ENCODE measurements at places on chromosomes 7 and 10.

- no peak for DNase-seq
These were observed 82.5 kb upstream of the GATA3 start for GRCh38 chr10:7971949-7972348.

GRCh38 chr7:50217821-50218281 lies 86.7 kb upstream of the IKZF1 start:
- no peak for DNase-seq

GRCh38 chr10:5944389-5945189 lies 32.8 kb downstream of the IL15RA start:
- DNase-seq = no peak

- no peak for DNase-seq
These were observed 438.9 kb downstream of the DNAJB6 start for GRCh38 chr7:157775560-157776332.

GRCh38 chr10:4981722-4982471 lies 18.7 kb downstream of the AKR1C1 start:
- DNase-seq = no peak

DNA sequence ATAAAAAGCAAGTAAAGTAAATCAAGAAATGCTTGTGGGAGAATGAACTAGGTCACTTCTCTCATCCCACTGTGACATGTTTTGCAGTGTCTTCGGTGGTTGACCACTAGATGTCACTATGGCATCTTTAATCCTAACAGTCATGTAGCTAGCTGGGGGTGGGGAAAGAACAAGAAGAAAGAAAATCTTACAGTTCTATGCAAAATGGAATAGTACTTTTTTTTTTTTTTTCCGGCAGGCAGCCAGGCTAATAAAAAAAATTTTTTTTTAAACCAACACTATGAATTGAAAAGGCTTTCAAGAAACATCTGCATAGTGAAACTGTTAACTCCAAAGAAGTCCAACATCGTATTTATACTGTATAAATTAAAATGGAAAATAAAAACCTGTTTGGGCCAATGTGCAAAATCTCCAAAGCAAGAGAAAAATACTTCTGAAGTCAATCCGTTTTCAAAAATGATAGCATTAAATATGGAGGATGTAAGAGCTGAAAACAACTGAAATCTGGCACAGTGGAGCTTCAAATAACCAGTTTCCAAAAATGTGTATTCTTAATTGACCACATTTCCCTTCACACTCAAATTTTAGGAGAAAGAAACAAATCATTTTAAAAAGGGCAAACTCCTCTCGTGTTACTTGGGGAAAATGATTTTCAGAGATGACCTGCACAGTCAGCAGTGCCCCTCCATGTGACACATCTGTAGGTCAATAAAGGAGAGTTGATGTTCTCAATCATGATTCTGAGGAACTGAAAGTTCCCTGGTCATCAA lies 38.5 kb downstream of the CDK1 start:
- no peak for DNase-seq

DNA sequence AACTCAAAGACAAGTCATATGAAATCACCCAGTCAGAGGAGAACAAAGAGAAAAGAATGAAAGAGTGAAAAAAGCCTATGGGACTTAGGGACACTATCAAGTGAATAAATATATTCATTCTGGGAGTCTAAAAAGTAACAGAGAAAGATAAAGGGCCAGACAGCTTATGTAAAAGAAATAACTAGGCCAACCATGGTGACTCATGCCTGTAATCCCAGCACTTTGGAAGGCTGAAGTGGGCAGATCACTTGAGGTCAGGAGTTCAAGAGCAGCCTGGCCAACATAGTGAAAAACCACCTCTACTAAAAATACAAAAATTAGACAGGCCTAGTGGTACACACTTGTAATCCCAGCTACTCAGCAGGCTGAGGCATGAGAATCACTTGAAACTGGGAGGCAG lies 154.7 kb upstream of the TMEM106B start:
- no peak for DNase-seq

DNA sequence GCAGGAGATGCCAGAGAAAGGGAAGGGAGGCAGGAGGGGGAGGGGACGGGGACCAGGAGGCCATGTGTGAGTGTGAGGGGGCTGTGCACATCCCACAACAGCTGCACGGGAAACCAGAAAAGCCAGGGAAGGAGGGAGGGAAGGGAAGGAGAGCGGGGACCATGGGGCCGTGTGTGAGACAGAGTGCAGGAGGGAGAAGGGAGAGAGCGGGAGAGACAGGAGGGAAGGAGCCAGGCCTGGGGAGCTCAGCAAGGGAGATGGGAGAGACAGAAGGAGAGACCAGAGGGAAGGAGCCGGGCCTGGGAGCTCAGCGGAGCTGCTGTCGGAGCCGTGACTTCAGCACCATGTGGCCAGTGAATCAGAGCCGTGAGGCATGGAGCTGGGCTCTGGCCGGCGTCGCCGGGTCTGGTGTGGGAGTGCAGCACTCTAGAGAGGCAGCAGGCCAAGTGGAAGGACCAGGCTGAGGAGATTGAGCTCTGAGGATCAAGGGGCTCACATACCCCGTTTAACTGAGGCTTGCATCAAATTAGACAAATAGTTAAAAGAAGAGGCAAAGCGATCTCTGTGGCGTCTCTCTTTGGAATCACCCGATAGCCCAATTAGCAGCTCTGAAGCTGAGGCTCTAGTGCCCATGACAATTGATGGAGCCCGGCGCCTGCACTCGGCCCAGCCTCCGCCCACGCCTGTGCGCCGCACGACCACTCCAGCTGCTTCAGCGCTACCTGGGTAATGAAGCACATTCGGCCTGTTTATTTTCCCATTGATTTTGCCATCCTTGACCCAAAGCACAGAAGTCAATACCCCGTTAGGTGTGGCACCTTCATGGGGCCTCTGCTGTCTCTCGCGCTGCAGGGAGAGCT lies 150.4 kb downstream of the MAD1L1 start:
- DNase-seq = no peak

DNA sequence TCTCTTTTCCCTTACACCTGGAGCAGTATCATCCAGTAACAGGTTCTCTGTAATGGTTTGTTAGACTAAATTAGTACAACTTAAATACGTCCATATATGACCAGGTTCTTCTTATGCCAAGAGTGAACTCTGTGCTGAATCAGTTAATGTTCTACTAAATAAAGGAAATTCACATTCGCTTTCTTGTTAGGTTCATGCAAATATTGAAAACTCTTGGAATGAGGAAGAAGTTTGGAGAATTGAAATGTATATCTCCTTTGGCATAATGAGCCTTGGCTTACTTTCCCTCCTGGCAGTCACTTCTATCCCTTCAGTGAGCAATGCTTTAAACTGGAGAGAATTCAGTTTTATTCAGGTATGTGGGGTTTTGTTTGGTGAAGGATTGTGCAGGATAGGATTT lies 15.3 kb upstream of the CFAP69 start:
- no peak for DNase-seq

- no peak for DNase-seq
These were observed 19.9 kb upstream of the CRHR2 start for GRCh38 chr7:30702200-30702599.

DNA sequence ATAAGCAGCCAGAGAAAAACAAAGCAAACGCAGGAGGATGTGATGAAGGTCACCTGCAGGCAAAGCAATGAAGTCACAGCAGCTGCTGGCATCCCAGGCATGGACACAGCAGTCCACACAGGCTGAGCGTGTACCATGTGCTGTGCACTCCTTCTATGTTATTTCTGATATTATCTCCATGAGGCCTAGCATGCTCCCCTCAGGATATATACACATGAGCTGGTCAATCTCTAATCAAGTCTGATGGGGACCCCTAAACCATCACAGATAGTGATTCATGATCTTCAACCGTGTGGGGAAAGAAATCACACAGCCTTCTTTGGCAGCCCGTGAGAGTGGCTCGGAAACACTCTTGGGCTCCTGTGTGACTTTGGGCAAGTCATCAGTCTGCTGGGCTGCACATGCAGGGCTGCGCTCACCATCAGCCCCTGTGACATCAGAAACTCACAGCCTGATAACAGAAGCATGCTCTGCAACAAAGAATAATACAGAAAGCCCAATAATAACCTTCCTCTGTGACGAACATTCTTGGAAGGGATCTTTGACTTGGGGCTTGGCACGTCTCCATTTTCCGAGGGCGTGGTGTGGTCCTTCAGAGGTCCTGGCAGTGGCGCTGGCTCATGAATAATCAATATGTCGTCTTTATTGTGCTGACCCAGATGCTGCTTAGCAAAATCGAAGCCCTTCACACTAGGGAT lies 83.0 kb upstream of the ATP6V0A4 start:
- no peak for DNase-seq

GRCh38 chr10:9910446-9910845 lies 1107.2 kb upstream of the CELF2 start:
- no peak for DNase-seq

DNA sequence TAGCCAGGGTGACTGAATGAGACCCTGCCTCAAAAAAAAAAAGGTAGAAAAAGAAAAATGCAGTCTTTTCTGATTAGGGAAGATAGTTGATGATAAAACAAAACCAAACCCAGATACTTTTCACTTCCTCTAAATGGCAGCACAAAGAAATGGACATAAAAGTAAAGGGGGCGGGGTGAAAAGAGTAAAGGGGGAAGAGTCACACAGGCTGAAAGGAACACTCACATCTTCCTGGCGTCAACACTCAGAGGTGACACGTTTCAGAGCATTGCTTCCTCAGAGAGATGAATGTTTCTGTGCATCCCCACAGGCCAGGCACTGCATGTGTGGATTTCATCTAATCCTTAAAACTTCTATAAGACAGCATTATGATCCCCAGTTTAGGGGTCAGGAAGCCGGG lies 81.2 kb downstream of the HIPK2 start:
- DNase-seq = no peak

Data from activated T-cell treated with anti-CD3 and anti-CD28 coated beads, Interleukin-2, amount 50 U/mL, for 48 hours (primary cell).